ENCODE measurements at places on chromosomes 3 and 15. TPM values are rescaled to one million over a fixed set of nuclear protein-coding genes. Genes with fewer than 3 reads are reported as not detected.

DNA sequence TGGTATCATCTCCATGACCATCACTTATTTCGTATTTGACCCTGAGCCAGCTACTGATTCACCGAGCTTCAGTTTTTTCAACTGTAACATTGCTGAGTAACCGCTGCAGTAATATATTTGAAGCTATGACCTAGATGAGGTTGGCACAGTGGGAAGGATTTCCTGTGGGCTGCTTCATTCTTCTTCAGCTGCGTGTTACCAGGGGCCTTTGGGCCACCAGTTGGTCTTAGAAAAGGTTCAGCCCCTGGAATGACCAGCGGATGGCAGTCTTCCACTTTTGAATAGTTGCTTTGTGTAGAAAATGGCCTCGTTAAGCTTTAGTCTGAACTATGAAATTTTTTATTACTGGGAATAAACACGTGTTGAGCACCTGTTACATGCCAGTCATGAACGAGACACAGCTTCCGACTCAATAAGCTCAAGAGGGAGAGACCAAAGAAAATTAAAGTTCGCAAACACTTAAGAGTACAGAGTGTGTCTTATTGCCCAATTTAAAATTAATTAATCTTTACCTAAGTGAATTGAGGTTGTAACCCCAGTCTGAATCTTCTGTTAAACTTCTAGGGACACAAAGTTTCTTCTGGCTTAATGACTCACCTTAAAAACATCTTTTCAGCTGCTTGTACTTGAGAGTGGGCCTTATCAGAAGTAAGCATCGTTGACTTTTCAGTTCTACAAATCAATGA, 57.6 kb upstream of the NR2E3 start:
- DNase-seq, result no peak

DNA sequence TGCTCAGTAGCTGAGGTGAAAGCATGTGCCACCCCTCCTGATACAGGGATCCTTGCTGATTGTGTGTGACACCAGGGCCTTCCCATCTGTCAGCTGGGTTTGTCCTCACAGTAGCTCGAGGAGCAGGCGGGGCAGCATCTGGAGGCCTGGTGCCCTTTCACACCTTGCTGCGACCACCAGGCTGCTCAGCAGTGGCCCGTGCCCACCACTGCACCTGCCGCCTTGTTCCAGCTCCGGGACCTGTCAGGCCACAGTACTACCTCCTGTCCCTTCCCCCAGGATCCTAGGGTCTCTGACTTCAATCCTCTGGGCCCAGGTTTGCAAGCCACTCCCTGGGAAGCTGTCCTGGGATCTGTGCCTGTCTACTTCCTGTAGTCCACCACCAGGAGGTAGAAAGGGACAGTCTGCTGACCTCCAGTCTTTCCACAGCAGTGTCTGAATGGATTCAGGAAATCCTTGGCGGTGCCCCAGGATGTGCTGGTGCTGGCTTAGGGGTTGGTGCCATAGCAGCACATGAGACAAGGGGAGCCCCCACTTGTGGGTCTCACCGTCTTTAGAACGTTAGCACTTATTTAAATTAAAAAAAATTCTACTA, 27.5 kb downstream of the APBA2 start:
- DNase-seq, result no peak

Gene TRPM1
- total RNA-seq, result not detected

DNA sequence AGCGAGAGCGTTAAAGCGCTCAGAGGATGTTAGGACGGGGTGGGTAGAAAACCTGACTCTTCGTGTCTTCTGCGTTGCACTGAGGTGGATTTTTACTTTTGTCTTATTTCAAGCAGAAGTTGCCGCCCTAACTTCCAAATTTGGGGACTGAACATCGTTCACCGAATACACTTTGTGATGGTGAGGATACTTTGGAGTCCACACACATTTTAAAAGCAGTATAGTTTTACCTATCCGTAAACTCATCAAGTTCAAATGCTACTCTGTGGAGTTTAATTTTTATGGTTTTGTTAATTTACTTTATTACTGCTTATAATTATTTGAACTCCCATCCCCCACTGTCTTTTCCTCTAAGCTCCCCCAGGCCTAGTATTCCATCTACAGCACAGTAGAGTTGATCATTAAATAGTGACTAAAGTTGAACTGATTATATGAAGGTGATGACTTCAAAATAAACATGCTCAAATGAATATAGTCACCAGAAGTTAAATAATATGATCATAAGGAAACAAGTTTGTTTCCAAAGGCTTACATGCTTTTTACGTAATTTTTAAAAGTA, 617 bp upstream of the EOGT start:
- no peak for DNase-seq

DNA sequence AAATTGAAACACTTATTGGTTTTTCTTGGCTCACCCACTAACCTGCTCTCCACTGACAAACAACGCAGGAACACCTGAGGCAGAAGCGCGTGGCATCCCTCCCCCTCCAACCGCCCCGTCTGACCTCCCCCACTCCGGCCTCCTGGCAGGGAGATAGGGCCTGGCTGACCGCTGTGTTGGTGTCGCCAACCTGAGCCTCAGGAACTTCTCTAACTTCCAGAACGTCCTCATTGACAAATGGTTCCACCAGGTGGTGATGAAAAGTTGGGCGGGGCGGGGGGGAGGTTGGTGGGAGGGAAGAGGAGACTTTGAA, 22.8 kb downstream of the IL17RD start:
- DNase-seq, result no peak

- DNase-seq, result no peak
These were observed 71.5 kb downstream of the FOXP1 start for GRCh38 chr3:71512000-71512399.

Gene CMSS1
- total RNA-seq, result 14.6 TPM

- DNase-seq, result no peak
These were observed 444.9 kb upstream of the TBL1XR1 start for GRCh38 chr3:177642042-177642803.

Gene SCAANT1
- not detected for total RNA-seq

Gene TGM4
- total RNA-seq, result not detected

DNA sequence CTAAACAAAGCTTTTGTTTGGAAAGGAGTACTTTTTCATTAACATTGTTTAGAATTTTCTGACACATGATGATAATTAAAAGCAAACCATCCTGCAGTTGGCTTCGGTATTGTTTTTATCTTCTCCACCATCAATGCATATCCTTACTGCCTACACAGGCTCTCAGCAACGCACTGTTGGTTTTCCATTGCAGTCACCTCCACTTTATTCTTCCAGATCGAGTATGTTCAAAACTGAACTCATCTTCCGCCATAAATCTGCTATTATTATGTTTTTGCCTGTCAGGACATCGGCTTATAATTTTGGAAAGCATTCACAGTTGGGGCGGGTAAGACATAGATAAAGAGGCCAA, 589 bp upstream of the SENP5 start:
- no peak for DNase-seq

DNA sequence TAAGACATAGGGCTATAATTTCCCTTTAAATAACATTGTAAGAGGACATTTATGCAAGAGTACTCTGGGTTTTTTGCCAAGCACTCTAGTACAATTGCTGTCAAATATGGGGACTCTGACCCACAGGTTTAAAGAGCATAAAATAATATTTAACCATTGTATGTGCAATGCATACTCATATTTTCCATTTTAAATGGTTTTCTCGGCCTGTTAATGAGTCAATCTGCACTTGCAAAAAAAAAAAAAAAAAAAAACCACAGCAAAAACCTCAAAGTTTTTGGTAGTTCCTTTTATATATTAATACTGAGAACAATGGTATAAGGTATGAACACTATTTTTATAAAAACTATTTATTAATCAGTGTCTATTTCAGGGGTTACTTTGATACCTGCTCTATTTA, 304.0 kb upstream of the CBLB start:
- no peak for DNase-seq

DNA sequence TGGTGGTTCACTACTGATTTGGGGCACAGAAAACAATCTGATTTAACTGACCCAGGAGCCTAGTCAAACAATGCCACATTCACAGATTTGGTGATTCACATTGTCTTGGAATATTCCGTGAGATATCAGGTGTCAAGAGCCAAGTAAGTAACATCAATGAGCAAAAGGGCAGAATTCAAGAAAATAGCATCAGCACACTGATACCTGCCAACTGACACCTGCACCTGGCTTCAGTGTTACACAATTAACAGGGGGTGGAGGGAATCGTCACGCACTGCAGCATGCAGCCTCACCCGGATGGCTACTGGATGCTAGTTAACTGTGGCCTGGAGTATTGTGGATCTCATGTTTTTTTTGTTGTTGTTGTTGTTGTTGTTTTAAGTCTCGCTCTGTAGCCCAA, 17.6 kb downstream of the CCNL1 start:
- DNase-seq, result no peak

Gene CTXND1
- total RNA-seq, result 4.3 TPM

DNA sequence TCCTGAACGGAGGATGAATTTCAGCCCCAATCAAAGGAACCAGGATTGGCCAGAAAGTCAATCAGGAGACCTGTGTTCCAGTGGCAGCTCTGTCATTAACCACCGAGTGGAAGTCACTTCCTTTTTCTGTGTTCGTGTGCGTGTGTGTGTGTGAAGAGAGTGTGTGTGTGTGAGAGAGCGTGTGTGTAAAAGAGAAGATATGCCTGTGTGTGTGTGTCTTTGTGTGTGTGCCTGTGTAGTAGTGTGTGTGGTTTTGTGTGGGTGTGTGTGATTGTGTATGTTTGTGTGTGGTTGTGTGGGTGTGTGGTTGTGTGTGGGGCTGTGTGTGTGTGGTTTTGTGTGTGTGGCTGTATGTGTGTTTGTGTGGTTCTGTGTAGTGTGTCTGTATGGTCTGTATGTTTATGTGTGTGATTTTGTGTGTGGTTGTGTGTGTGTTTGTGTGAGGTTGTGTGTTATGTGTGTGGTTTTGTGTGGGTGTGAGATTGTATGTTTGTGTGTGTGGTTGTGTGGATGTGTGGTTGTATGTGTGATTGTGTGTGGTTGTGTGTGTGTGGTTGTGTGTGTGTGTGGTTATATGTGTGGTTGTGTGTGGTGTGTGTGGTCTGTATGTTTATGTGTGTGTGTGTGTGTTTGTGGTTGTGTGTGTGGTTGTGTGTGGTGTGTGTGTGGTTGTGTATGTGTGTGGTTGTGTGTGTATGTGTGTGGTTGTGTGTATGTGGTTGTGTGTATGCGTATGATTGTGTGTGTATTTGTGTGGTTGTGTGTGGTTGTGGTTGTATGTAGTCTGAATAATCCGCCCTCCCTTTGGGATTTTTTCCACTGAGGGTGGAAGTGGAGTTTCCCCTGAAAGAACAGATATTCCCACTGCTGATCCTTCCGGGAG, 314.4 kb downstream of the SHQ1 start:
- DNase-seq, result no peak

GRCh38 chr3:59163953-59164352, 114.1 kb upstream of the CFAP20DC start:
- DNase-seq, result no peak

GRCh38 chr3:156535162-156535627, 19.7 kb downstream of the SSR3 start:
- DNase-seq, result peak; percentile 58

DNA sequence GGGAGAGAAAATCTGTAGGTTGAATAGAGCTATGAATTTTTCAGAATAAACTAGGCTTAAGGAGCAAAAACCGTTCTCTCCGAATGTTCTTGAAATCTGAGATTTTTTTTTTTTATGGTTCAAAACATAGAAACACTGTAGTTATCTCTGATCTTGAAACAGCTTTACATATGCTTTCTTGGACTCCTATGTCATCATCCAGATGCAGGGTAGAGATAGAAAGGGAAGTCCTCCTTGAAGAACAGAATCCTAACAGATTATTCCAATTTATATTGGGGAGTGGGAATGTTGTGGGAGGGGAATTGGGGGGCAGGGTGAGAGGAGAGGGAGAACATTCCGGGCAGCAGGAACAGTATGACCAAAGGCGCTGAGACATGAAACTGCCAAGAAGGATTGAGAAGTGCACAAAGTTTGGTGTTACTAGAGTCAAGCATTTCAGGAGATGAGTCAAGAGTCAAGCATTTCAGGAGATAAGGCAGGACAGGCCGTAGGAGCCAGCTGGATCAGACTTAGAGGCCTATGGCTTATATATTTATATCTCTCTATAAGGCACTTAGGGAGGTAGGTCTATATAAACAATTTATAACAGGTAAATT, 21.9 kb upstream of the ST3GAL6 start:
- no peak for DNase-seq

GRCh38 chr3:41288785-41289184, 89.5 kb downstream of the CTNNB1 start:
- no peak for DNase-seq

DNA sequence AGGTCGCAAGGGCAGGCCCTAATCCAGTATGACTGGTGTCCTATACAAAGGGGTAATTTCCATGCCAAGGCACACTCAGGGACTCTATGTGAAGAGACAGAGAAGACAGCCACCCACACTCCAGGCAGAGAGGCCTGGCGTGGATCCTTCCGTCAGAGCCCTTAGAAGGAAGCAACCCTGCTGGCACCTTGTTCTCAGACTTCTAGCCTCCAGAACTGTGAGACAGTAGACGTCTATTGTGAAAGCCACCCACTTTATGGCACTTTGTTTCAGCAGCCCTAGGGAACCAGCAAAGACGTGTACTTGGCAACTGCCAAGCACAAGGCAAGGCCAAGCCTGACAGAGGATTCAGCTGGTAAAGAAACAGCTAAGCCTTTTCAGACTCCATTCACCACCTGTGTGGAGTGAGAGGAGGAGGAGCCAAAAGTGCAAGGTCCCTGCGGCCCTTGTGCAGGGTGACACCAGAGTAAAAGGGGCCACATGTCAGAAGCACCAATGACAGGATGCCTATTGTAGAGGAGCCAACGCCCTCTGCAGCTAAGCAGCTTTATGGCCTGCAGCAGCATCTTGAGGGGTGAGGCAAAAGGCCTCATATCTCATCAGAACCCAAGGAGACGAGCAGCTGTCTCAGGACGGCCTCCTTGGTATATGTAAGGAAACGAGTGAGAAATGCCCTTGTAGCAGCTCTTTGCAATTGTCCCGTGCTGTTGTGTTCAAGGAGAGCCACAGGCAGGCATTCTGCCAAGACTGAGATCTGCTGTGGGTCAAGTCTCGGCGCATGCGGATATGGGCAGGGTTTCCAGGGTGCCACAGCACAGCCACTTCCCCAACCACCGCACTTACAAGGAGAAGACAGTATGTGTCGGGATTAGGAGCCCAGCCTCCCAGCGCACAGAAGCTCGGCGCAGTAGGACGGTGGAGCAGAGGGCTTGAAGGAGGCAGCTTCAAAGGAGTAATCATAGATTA, 121.5 kb upstream of the LIPC start:
- peak; percentile 74 for DNase-seq

GRCh38 chr3:175227126-175227525, 368.0 kb downstream of the NAALADL2 start:
- DNase-seq, result no peak

Gene GOLGA6A
- 0.50 TPM for total RNA-seq

Gene HHATL
- 0.60 TPM for total RNA-seq

Gene CHRM5
- total RNA-seq, result not detected

DNA sequence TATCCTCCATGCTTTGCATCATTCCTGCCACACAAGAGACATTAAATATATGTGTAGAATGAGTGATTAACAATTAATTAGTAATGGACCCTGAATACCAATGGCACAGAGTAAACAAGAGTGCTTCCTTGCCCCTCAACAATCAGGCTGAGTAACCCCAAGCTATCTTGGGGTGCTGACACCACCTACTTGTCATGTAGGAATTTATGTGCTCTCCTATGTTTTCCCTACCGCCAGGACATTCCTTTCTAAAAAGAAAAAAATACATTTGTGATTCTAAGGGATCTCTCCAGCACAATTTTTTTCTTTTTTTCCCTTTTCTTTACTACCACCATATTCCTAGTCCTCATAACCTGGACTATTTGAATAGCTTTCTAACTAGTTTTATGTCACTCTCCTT, 449.1 kb downstream of the MFSD1 start:
- no peak for DNase-seq

Gene LRRN1
- total RNA-seq, result 0.13 TPM

Gene NPAP1
- total RNA-seq, result 0.06 TPM

Gene TMEM207
- total RNA-seq, result not detected

Gene FRMD4B
- 12.5 TPM for total RNA-seq

- no peak for DNase-seq
These were observed 76.1 kb upstream of the MAP4 start for GRCh38 chr3:48092270-48092669.

Data from right lobe of liver (tissue), 6 donors.